ENCODE measurements at places on chromosomes 12 and 14.
A peak's percentile ranks its signal among the peaks of the same experiment; 100 is the strongest.

- no peak for DNase-seq
Observed at GRCh38 chr12:6468283-6468575, 2.2 kb downstream of the VAMP1 start.

DNA sequence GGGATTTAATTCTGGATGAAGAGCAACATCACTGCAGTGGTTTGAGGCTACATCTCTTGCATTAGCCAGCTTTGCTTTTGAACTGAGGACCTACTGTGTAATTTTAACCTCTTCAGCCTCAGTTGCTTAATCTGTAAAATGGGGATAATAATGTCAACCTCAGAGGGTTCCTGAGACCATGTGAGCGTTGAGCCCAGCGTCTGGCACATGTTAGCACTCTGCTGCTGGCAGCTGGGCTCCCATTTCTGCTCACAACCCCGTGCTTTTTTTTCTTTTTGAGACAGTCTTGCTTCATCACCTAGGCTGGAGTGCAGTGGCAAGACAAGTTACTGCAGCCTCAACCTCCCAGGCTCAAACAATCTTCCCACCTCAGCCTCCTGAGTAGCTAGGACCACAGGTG lies 31.6 kb downstream of the TESC start:
- DNase-seq = no peak

DNA sequence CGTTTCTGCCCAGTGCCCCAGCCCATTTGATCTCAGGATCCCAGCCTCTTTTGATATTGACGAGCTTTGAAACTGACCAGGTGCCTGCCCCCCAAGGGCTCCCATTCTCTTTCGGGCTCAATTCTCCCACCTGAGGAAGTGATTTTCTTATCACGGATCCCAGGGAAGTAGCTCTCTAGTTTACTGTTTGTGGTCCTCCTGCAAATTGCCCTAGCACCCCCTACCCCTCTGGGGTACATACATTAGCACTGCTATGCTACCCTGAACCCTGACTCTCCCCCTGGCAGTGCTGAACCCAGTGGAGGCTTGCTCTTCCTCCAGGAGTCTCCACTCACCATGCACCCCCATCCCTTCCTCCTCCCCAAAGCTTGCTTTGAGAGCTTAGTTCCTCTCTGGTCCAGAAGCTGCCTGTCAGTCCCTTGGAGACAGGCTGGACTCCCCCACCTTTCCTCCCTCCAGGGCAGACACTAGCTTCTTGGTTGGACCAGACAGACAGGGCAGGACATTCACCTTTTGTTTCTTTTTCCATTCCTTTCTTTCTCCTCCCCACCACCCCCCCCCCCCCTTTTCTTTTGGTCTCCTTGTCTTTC lies 4.4 kb upstream of the TBX3 start:
- DNase-seq = no peak

- no peak for DNase-seq
Observed at GRCh38 chr14:69259527-69260189, at the start of gene GALNT16. GALNT16 (plus strand) TSS chr14:69260158; CDS start chr14:69260291, 133 bp downstream.

- no peak for DNase-seq
Observed at GRCh38 chr12:90067791-90068190, 359.2 kb upstream of the ATP2B1 start.

- DNase-seq = no peak
Observed at GRCh38 chr12:47206450-47207339, 126.9 kb upstream of the AMIGO2 start.

DNA sequence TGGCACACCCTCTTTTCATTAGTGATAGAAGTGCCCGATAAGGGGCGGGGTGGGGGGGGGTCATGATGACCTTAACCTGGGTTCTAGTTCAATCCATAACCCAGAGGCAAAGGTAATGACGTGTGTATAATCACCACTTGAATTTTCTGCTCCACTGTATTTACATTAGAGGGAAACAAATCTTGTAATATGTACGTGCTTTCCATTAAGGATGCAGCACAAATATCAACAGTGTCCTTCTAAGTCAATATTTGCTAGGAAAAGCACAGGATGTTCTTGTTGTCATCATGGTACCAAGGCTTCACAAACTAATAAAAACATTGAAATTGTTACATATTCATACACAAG lies 121.2 kb upstream of the SLC38A2 start:
- no peak for DNase-seq

DNA sequence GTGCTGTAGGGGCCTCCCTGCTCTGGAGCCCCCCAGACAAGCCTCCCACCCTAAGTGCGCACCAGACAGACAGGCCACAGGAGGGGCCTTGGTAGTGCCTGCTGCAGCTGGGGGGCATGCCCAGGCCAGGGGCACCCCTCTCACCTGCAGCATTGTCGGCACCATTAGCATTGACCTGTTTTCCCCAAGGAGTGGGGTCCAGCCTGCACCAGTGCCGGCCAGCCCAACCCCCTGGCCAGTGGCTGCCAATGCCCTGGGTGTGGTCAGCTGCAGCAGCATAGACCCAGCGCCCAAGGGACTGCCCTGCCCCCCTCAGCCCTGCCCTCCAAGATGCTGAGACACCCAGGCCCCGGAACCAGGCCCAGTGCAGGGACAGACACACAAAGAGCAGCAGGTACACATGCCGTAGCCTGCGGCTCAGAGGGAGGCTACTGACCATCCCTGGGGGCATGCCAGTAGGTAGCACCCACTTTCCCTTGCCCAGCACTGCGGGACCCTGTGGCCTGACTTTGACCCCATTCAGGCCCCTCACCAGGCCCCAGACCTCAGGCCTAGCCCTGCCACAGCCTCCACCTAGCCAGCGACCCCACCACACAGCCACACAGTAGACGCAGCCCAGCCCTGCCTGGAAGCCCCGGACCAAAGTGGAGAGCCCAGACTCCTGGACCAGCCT lies 1.0 kb downstream of the AHNAK2 start:
- no peak for DNase-seq

- no peak for DNase-seq
Observed at GRCh38 chr12:269191-269590, 6.6 kb upstream of the SLC6A13 start.

- no peak for DNase-seq
Observed at GRCh38 chr12:72269491-72269890, 2.7 kb upstream of the TRHDE start.

GRCh38 chr14:74549588-74549987 lies 56.0 kb downstream of the ISCA2 start:
- no peak for DNase-seq

DNA sequence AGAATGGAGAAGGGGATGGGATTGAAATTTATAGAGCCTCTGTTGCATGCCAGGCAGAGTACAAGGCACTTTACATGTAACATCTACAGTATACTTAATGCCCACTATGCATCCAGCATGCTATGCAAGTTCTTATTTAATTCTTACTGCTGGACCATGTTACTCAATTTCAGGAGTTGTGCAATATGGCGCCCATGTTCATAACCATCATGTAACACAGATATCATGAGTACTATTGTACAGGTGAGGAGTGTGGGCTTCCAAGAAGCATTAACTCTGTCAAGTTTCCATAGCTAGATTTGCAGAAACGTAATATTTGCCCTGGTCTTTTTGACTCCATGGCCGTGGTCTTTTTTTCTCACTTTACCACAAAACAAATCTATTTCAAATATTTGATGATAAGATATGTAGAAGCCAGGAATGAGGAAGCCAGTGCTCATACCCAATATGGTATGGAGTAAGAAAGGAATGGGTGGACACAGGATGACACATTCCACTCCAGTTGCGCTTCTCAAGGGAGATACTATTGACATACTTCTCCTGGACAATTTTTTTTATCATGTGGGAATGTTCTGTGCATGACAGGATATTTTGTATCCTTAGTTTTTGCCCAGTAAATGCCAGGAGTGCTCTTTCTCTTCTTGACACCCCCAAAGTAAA lies 191.8 kb downstream of the C12orf75 start:
- no peak for DNase-seq

- peak; percentile 75 for DNase-seq
Observed at GRCh38 chr14:100076606-100077005, 11.4 kb downstream of the EVL start.

DNA sequence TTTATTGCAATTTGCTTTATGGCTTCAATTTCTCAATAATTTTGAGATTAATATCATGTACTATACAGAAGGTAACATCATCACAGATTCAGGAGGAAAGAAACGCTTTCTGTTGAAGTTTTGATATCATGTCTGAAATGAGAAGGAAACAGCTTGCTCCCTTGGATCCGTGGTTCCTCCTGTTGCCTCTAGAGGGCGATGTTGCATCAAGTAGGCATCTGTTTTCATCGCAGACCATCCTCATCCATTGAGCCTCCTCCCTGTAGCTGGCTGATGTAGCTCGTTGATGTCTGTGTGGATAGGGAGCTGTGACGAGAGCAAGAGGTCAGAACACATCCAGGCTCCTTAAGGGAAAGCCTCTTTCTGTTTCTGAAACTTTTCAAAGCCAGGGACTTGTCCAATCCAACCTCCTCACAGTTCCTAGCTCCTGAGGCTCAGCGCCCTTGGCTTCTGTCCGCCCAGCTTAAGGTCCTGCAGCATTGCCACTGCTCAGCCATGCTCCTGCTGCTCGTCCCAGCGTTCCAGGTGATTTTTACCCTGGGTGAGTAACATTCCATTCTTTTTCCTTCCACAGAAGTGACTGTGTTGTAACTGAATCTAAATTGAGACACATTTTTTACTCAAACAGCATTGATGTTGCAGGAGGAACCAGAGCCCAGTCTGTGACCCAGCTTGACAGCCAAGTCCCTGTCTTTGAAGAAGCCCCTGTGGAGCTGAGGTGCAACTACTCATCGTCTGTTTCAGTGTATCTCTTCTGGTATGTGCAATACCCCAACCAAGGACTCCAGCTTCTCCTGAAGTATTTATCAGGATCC lies 304.8 kb upstream of the OR4E1 start:
- no peak for DNase-seq

DNA sequence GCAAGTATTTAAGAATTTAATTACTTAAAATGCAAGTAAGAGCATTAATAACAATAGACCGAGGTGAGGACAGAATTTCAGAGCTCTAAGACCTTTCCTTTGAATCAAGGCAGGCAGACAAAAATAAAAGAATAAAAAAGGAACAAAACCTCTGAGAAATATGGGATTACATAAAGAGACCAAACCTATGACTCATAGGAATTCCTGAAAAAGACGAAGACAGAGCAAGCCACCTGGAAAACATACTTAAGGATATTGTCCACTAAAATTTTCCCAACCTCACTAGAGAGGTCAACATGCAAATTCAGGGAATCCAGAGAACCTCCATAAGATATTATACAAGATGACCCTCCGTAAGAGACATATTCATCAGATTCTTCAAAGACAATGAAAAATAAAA lies 325.1 kb downstream of the AEBP2 start:
- DNase-seq = no peak

GRCh38 chr12:12548713-12549112 lies 13.9 kb downstream of the DUSP16 start:
- no peak for DNase-seq

- no peak for DNase-seq
Observed at GRCh38 chr14:23449314-23449713, 13.9 kb upstream of the MYH7 start.

GRCh38 chr12:79125358-79125757 lies 260.8 kb downstream of the SYT1 start:
- no peak for DNase-seq

DNA sequence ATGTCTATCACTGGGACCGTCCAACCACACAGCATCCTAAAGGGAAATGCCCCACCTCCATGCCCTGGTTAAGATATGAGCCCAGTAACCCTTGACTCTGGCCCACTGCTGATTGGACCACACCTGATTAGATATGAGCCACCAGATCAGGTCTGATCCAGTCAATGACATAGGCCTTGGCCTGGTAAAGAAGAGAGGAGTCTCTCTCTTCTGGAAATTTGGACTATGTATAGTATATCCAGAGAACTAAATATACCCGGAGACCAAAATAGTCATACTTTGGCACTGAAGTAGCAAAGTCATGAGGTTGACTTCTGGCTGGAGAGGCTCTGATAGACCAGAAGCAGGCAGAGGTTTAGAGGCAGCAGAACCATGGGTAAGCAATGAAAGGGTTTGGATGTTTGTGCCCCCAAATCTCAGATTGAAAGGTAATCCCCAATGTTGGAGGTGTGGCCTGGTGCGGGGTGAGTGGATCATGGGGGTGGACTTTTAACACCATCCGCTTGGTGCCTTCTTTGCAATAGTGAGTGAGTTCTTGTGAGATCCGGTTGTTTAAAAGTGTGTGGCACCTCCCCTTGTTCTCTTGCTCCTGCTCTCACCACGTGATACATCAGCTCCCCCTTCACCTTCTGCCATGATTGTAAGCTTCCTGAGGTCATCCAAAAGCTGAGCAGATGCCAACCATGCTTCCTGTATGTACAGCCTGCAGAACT lies 68.4 kb downstream of the HSPB8 start:
- DNase-seq = no peak

- DNase-seq = no peak
Observed at GRCh38 chr12:45687081-45688015, 42.2 kb upstream of the ARID2 start.
